ENCODE measurements at places on chromosomes 2 and 18. TPM values are rescaled to one million over a fixed set of nuclear protein-coding genes. Genes with fewer than 3 reads are reported as not detected.

DNA sequence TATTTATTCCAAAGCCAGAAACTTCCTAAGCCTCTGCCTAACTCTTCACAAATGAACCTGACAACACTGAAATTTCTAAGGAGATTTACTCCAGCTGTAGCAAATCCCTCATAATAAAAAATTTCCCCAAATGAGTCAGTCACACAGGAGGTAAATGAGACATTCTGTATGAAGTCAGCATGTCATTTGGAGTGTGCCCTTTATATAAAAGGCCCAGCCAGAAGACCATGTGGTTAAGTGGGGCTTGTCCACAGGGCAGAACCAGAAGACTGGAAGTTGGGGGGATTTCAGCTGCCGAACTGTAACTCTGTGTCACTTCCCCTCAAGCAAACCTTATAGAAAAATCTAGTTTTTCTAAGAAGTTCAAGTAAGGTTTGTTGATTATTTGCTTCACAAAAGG is 30.2 kb downstream of the NRP2 start:
- DNase-seq = no peak
- no peaks in the 10 kb centered on the region for H3K27me3 ChIP-seq
- no peak overlapping the region for H3K4me3 ChIP-seq
- H3K4me1 ChIP-seq = peaks cover 56% of the 10 kb centered on the region
- H3K36me3 ChIP-seq = peaks cover 21% of the 10 kb centered on the region

DNA sequence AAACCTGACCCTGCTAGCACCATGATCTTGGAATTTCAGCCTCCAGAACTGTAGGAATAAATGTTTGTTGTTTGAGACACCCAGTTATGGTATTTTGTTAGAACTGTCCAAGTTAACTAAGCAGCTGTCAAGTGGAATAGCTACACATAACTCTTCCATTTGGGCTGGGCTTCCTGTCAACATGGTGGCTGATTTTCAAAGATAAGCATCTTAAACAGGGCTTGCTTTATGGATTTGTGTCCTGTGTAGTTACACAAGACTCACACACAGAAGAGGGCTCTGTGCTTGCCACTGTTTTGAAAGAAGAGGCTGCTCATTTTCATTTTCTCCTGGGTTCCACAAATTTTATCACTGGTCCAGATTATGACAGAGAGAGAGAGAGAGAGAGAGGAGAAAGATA is 35.7 kb downstream of the GCG start:
- H3K4me3 ChIP-seq = no peak overlapping the region
- no peak overlapping the region for H3K27ac ChIP-seq
- DNase-seq = peak; percentile 49
- no peaks in the 10 kb centered on the region for H3K27me3 ChIP-seq
- peaks cover 22% of the 10 kb centered on the region for H3K4me1 ChIP-seq
- H3K36me3 ChIP-seq = peaks cover 18% of the 10 kb centered on the region

RFTN2 gene
- total RNA-seq = not detected

DNA sequence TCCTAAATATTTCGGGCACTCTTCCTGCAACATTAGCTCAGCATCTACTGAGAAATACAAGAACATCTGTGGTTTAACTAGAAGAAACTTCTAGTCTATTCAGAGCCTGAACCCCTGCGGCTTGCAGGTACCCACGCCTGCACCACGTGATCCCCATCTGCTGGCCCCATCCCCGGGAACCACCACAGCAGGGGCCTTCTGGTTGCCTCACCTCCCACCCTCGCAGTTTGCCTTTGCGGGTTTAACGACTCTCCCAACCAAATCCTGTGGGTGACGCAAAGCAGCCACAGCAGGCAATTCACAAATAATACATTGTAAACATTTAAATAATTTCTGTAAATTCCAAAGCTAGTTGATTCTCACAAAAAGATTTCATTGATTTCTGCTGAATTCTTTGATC is 90.2 kb upstream of the TMEM18 start:
- peaks cover 7% of the 10 kb centered on the region for H3K4me1 ChIP-seq
- peak; percentile 54 for DNase-seq
- no peak overlapping the region for H3K4me3 ChIP-seq
- no peak overlapping the region for H3K27ac ChIP-seq
- no peaks in the 10 kb centered on the region for H3K36me3 ChIP-seq

- H3K27me3 ChIP-seq = no peaks in the 10 kb centered on the region
- DNase-seq = peak; percentile 76
- H3K36me3 ChIP-seq = peaks cover 13% of the 10 kb centered on the region
- peak overlapping the region; percentile 12 for H3K4me3 ChIP-seq
- H3K4me1 ChIP-seq = peaks cover 56% of the 10 kb centered on the region
These were observed 71.1 kb downstream of the MGAT5 start for GRCh38 chr2:134324947-134325346.

All from activated CD4-positive, alpha-beta T cell treated with anti-CD3 and anti-CD28 coated beads, Interleukin-2, amount 10 ng/mL, durations not matched to agents 24 days and 14 days (primary cell).